ENCODE measurements at places on chromosomes 5 and 9.

- DNase-seq = no peak
Observed at GRCh38 chr9:13967011-13967410, 346.9 kb downstream of the NFIB start.

GRCh38 chr5:115349001-115349817 is 52.8 kb upstream of the CCDC112 start:
- no peak for DNase-seq

GRCh38 chr5:116370886-116371285 is 203.7 kb downstream of the SEMA6A start:
- no peak for DNase-seq

DNA sequence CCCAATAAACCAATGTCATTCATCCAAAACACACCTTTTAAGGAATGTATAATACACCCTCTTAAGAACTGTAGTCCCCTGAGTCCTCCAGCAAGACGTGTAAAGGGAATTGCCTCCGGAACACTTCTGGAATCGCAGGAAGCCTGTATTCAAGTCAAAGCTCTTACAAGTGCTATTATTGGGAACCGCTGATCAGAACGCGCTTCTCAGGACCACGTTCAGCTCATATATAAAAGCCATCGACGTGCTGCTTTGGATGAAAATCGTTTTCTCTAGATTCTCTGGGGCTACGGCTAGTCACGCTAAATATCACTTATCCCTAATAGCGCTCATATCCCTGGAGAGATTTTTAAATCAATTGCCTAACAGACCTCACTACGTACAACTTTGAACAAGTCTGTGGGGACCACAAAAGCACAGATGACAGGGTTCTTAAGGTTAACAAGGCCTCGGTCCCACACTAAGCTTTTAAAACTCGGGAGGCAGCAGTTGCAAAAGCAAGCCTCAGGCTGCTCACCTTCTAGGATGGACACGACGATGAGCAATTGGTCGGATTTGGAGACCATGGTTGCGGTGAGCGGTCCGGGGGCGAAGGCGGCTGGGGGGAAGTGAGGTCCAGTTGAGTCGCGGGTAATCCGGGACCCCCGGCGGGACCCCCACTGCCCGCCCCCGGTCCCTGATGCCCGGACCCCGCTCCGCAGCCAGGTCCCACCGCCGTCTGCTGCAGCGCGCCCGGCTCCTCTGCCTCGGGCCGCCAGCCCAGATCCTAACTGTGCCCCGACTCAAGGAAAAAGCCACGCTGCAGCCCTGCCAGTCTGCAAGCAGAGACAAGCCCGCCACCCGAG is 548 bp downstream of the CEP120 start:
- peak; percentile 82 for DNase-seq

DNA sequence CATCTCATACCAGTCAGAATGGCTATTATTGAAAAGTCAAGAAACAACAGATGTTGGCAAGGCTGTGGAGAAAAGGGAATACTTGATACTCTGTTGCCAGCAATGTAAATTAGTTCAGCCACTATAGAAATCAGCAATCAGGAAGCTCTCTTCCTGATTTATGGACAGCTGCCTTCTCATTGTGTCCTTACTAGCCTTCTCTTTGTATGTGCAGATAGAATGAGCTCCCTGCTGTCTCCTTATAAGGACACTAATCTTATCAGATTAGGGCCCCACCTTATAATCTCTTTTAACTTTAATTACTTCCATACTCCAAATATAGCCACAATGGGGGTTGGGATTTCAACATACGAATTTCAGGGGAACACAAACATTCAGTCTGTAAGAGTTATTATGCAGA is 38.0 kb downstream of the KCNV2 start:
- no peak for DNase-seq

- no peak for DNase-seq
Observed at GRCh38 chr9:109821711-109822110, 41.7 kb downstream of the PALM2AKAP2 start.

- no peak for DNase-seq
Observed at GRCh38 chr5:44336708-44337107, 52.5 kb downstream of the FGF10 start.

DNA sequence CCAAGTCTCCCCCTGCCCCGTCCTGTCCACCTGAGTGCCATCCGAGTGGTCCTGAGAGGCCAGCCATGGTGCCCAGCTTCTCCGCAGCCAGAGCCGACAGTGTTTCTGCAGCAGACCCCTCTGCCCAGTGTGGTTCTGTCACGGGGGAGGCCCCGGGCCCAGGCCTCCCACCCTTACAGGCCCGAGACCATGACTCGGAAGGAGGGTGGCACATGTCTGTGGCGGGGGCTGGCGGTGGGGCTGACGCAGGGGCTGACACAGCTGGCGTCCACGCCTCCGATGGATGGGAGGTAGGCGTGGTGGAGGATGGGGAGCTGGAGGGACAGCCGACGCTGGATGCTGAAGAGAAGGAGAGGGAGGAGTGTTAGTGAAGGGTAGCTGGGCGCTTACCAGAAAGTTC is 35.0 kb upstream of the TBC1D2 start:
- no peak for DNase-seq

GRCh38 chr9:110148891-110149290 is 59.1 kb downstream of the C9orf152 start:
- no peak for DNase-seq

GRCh38 chr5:50873595-50874277 is 207.3 kb downstream of the PARP8 start:
- no peak for DNase-seq

DNA sequence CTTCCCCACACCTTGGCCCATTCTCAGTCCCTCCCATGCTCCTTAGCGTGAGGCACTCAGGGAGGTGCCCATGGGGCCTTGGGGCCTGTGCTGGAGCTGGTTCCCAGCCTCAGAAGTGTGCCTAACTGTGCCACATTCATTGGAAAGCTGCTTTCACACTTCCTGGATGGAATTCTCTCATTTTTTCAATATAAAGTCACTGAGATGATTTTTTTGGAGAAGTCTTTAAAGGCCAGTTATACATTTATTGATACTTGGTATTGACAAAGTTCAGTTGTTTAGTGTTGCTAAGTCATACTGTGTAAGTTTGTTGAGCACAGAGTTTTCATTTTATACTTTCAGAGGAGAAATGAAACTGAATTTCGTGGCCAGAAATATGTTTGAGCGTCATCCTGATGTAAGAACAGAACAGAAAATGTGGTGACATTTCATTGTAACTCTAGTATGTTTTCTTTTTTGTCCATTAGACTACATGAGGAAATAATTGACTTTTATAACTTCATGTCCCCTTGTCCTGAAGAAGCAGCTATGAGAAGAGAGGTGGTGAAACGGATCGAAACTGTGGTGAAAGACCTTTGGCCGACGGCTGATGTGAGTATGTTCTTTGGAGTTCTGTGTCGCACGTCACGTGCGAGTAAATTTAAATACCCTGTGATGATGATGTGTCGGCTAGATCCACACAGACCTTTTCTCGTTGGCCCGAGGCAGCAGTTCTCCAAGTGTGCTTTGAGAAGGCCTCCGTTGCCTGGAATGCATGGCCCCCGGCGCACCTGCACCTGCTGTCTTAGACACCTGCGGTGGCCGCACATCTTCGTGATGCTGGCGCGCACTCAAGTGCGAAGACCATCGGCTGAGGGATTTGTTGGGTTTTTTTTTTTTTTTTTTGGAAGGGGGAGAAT is 24.1 kb downstream of the TENT4A start:
- DNase-seq = no peak

DNA sequence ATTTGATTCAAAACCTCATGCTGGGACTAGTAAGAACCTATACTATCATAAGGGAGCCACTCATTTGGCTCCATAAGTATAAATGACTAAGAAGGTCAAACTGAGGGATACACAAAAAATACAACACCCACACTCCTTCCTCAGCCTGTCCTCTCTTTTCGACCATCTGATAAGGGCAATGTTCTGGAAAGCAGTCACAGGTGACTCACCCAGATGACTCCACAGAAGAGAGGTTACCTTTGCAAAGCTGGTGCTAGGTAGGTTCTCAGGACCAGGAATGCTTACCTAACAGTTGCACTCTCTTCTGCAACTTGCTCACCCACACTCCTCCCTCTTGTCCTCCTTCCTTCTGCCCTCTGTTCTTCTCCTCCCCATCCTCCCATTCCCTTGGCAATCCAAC is 32.9 kb downstream of the LHFPL2 start:
- no peak for DNase-seq

GRCh38 chr9:121023064-121023463 is 27.0 kb downstream of the C5 start:
- no peak for DNase-seq

- peak; percentile 19 for DNase-seq
Observed at GRCh38 chr5:72314571-72315172, 5.4 kb downstream of the MRPS27 start.

DNA sequence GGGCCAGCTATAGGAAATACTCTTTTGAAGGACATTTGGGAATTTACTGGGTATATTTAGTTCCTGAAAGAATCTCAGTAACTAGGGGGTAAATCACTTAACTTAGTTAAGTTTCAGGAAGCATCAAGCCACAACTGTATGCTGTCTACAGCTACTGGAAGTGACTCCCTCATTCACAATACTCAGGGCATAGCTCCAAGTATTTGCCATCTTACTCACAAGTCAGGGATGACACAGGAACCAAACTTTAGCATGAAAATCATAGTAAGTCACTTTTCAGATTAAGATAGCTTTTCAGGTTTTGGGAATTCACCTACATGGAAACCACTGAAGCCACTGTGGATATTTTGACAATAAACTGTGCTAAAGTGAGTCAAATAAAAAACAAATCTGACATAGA is 242.4 kb upstream of the ATP10B start:
- DNase-seq = no peak

DNA sequence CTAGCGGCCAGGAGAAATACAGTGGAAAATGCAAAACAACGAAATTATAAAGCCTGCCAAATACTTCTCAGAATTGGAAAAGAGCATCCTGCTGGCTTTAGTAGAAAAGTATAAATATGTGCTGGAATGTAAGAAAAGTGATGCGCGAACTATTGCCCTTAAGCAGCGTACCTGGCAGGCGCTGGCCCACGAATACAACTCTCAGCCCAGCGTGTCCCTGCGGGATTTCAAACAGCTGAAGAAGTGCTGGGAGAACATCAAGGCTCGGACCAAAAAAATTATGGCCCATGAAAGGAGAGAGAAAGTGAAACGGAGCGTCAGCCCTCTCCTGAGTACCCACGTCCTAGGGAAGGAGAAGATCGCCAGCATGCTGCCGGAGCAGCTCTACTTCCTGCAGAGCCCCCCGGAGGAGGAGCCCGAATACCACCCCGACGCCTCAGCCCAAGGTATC is 15.0 kb downstream of the MSANTD3 start:
- no peak for DNase-seq

DNA sequence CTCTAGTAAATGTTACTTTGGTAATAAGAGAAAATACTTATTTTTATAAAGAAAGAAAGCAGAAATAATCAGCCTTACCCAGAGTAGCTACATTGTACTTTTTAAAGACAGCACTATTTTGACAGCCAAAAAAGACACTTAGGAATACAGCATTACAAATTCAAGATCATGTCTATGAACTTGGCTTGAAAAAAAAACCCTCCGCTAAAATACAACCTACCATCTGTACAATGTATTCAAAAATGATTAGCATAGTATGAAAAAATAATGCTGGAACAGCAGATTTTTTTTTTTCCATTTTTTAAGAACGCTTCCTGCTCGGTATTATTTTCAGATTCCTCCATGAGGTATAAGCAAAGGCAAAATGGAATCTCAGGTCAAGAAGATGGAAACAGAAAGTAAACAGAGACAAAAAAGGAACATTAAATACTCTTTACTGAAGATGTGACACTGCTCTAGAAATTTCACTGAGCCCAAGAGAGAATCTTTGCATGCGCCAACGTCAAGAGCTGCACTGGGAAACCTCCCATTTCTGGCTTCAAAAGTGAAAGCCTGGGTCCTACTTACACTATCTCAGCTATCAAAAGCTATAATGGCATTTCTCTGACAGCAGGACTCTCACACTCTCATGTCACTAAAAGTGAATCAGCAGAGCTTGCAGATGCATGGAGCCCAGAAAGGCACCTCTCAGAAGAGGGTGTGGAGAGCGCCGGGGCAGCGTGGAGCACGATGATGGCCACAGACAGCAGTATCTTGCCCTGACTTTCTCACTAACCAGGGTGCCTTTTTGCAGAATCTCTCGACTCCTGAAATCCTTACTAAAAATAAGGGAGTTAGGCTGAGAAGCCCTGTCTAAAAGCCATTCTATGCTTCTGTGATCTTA is 167.4 kb downstream of the ELAVL2 start:
- no peak for DNase-seq

GRCh38 chr9:111925784-111926183 is 29.2 kb downstream of the UGCG start:
- no peak for DNase-seq

- no peak for DNase-seq
Observed at GRCh38 chr5:134020188-134020587, 15.4 kb upstream of the VDAC1 start.

- DNase-seq = peak; percentile 81
Observed at GRCh38 chr5:122311497-122311960, 508 bp upstream of the SNCAIP start.

DNA sequence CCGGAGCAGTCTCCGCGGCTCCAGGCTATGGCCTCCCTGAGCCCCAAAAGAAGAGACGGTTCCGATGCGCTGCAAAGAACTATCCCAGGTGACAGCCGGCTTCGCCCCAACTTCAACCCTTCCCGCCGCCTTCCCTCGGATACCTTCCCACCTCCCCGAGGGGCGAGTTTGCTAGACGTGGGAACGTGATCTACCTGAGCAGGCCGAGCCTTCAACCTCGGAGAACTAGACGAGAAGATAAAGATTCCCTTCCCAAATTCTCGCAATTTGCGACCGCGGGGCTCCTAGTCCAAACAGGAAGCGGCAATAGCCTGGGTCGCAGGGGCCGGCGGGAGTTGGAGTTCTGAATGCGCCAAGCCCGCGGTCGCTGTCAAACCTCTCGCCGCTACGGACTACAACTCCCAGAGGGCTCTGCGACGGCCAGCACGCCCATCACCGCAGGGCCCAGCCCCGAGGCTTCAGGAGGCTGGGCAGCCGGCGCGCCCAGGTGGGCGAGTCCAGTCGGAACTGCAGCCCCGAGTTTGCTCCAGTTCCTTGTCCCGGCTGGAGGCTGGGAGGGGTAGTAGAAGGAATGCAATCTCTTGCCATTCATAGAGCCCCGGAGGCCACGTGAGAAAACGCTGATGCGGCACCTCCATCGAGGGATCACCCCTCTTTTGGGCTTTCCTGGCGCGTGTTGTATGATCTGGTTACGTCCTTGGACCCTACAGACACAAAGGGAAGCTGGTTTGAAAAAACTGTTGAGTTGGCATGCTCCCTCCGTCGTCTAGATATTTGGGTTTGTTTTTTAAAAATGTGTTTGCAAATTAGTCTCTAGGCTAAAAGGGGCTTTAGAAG is at the start of gene SLC38A9:
Gene SLC38A9 (minus strand): TSS at position 302 of the 837 bp plus-strand sequence. CDS start 14,366 bp downstream, outside the sequence.
- DNase-seq = peak; percentile 98
